Stimulated activated CD8-positive, alpha-beta memory T cell treated with anti-CD3 and anti-CD28 coated beads, Interleukin-15, amount 100 ng/mL, for 4 hours (primary cell): ENCODE measurements at places on chromosomes 7 and 10.

GRCh38 chr10:97633921-97634320, 621 bp upstream of the MORN4 start:
- DNase-seq: no peak

DNA sequence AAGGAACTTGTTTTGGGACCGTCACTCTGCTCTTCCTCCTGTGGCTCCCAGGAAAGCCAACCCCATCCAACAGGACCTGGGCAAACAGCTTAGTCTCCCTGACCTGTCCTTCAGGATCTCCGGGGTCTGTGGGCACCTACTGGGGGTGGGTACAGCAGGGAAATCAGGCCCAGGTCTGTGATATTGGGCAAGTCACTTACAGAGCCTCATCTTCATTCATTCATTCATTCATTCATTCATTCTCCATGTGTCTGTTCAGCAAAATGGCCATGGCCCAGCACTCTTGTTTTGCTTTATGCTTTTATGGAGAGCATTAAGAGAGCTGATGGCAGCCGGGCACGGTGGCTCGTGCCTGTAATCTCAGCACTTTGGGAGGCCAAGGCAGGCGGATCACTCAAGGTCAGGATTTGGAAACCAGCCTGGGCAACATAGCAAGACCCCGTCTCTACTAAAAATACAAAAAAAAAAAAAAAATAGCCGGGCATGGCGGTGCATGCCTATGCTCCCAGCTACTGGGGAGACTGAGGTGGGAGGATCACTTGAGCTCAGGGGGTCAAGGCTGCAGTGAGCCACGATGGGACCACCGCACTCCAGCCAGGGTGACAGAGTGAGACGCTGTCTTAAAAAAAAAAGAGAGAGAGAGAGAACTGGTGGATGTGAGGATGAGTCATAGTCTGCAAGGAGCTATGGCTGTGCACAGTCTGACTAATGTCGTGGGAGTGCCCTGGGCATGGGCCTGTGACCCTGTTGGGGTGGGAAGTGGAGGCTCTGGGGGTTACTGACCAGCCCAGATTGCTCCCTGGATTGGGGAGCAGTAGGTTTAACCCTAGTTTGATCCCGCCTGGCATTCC, 54.3 kb downstream of the CLIP2 start:
- no peak for DNase-seq

- no peak for DNase-seq
Observed at GRCh38 chr10:45152726-45153125, 152.0 kb downstream of the ZNF22 start.

- no peak for DNase-seq
Observed at GRCh38 chr10:17733620-17734019, 18.4 kb upstream of the TMEM236 start.

GRCh38 chr10:119496273-119496672, 46.2 kb downstream of the RGS10 start:
- DNase-seq: no peak

DNA sequence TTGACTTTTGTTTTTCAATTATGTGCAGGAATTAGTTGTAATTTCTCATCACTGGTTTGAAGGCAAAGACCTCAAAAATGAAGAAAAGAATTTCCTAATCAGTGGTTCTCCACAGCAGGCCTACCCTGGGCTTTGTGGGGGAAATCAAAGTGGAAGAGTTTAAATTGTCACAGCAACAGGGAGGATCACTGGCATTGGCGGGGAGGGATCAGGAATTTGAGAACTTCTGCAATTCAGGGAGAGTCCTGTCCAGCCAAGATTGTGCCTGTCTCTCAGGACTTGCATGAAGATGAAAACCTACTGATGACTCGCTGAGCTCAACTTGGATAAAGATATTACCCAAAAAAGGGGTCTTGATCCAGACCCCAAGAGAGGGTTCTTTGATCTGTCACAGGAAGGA, 70.1 kb downstream of the HACD1 start:
- no peak for DNase-seq

GRCh38 chr10:101828766-101829551, 10.7 kb upstream of the OGA start:
- DNase-seq: no peak

DNA sequence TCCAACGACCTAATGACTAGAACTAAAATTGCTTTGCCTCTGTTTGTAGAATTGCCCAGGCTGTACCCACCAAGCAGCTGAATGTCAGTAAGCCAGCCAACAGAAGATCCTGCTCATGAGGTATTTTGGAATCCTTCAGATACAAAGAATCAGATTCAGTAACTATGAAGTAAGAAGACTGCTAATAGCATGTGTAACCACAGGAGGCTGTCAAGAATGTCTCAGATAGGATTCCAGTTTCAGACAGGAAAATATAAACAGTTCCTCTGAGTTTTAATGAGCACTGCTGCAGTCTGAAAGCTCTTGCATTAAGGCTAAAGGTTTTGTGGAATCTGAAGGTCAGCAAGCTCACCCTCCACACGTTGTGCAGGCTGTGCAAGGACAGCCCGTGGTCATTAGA, 112.6 kb upstream of the ADAM12 start:
- DNase-seq: no peak

- DNase-seq: no peak
Observed at GRCh38 chr7:130037703-130038102, 13.5 kb downstream of the ZC3HC1 start.

GRCh38 chr7:142954680-142955268, 7.4 kb downstream of the KEL start:
- DNase-seq: no peak

GRCh38 chr7:129373651-129374428, 60.4 kb upstream of the STRIP2 start:
- DNase-seq: no peak

- no peak for DNase-seq
Observed at GRCh38 chr7:149872419-149873073, 1.2 kb upstream of the ATP6V0E2 start.

DNA sequence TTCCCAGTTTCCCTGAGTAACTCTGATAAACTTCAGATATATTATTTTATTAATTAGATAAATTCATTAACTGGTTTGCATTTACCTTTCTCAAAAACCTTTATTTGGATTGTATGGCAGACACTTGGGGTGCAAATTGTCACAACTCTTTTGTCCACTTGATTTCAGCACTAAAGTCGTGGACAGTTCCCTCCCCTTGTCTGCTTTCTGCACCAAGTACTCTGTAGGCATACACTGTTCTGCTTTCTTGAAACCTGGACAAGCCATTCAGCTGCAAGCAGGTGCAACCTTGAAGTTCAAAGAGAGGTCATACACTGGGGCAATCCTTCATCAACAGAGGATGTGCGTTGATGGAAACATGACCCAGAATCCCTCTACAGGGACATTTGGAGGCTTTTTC, 162.9 kb downstream of the ARL5B start:
- no peak for DNase-seq

DNA sequence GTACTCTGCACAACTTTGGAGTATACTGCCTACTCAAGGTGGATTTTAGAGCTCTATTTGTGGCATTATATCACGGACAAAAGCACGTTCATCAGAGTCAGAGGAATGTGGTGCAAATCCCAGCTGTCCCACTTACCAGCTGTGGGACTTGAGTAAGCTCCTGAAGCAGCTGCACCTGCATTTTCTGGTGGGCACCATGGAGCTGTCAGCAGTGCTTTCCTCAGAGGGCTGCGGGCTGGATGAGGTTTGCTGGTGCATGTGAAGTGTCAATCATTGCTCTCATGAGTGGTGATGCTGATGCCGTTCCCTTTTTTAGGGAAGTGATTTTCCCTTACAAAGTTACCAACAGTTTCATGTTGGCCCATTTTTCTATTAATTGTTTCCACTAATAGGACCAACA, 53.4 kb downstream of the EGFR start:
- DNase-seq: no peak

GRCh38 chr7:2084781-2085505, 147.8 kb downstream of the MAD1L1 start:
- no peak for DNase-seq

GRCh38 chr10:79930751-79931150, 18.2 kb downstream of the SFTPD start:
- DNase-seq: no peak

- no peak for DNase-seq
Observed at GRCh38 chr7:7138897-7139296, 43.4 kb upstream of the C1GALT1 start.

DNA sequence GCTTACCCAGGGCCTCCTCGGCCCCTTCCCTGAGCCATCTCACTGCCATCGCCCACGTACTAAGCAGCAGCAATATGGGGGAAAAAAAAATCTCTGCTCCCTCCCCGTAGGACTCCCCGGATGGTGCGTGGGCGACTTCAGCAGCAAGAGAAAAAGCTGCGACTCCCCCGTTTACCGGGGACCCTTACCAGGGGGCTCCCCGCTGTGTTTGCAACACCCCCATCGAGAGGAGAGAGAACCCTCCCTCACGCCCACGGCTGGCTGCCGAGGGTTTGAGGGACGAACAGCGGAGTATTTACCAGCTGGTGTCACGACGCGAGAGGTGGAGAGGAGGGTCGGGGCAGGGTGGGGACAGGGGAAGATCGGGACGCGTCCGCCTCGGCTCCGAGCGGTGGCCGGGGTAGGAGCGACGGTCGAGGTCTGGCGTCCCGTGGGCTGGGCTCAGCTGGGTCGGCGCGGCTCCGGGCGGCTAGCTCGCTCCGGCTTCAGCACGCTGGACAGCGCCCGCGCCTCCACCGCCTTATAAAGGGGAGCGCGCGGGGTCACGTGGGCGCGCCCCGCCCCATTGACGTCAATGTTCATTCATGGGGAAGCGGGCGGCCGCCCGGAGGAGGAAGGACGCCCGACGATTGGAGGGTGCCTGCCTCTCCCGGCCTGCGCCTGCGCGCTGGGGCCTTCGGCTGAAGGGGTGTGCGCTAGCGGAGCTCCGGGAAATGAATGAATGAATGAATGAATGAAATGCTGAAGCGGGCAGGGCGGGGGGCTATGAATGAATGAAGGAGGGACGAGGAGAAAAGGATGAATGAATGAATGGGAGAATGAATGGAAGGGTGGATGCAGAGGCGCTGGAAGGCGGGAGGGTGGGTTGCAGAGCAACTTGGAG, at the start of gene VGF:
VGF (minus strand) TSS at position 495 of the 883 bp plus-strand sequence. CDS start 726 bp downstream, outside the sequence.
- DNase-seq: peak; percentile 76

DNA sequence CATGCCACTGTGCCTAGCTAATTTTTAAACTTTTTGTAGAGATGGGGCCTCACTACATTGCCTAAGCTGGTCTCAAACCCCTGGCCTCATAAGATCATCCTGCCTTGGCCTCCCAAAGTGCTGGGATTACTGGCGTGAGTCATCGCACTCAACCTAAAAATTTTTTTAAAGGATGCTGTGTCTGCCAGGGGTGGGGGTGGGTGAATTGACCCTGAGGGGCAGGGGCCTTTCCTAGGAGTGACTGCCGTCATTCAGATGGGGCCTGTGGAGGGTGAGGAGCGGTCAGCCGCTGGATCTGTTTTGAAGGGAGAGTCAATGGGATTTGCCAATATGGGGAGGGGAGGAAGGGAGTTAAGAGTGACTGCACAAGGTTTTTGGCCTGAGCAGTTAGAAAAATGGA, 89.4 kb downstream of the C10orf105 start:
- DNase-seq: no peak

- DNase-seq: no peak
Observed at GRCh38 chr7:128136215-128136597, 104.9 kb upstream of the LEP start.

- DNase-seq: no peak
Observed at GRCh38 chr10:102384053-102384452, 11.5 kb upstream of the NFKB2 start.

DNA sequence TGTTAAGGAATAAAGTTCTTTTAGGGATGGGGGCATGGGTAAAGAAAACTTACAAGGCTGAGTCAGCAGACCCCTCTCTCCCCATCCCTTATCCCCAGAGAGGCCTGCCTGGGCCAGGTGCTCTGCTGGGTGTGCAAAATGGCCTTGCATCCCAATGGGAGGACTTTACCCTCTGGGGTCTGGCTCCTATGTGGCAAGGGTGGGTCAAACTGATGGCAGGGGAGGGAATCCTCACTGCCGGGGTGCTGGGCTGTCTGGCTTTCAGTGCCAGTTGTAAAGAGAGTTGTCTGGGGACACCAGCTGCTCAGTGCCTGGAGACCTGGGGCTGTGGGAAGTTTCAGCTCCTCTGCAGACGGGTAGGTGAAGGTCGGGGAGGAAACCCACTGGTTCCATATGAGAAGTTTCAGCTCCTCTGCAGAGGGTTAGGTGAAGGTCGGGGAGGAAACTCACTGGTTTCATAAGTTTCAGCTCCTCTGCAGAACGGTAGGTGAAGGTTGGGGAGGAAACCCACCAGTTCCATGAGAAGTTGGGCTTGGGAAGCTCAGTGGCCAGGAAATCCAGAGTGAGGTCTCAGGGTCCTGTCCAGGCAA, 127.2 kb upstream of the PODXL start:
- no peak for DNase-seq

GRCh38 chr10:31288001-31288400, 31.0 kb upstream of the ZEB1 start:
- no peak for DNase-seq

DNA sequence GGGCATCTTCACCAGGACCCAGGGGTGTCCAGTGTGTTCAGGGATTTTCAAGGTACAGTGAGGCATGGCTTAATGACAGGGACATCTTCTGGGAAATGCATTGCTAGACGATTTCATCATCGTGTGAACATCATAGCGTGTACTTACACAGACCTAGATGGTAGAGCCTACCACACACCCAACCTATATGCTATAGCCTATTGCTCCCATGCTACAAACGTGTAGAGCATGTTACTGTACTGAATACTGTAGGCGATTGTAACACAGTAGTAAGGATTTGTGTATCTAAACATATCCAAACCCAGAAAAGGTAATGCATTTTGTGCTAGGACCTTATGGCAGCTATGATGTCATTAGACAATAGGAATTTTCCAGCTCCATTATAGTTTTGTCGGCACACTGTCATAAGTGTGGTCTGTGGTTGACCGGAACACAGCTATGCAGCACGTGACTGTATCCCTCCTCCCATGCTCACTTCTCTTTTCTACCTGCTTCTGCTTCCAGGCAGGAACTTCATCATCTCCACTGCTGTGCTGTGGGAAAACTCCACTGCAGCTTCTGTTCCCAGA, 416.2 kb upstream of the NFE2L3 start:
- no peak for DNase-seq

DNA sequence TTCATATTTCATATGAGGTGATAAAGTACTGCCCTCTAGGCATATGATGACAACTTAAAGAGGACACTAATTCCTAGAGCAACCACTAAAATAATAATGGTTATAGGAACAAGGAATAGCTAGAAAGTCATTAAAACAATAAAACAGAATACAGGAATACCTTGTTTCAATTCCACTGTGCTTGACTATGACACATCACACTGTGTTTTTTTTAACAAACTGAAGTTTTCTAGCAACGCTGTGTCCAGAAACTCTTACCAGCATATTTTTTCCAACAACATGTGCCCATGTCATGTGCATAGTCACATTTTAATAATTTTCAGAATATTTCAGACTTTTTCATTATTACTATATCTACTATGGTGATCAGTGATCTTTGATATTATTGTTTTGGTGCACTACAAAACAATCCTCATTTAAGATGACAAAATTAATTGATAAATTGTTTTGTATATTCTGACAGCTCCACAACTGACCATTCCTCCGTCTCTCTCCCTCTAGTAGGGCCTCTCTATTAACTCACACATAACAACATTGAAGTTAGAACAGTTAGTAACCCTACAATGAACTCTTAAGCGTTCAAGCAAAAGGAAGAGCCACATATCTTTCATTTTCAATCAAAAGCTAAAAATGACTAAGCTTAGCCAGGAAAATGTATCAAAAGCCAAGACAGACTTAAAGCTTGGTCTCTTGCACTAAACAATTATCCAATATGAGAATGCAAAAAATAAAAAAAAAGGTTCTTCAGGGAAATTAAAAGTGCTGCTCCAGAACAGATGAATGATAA, 85.8 kb downstream of the SNX13 start:
- DNase-seq: no peak
